H7 (cell line): ENCODE measurements at places on chromosomes 5 and 9. TPM values are rescaled to one million over a fixed set of nuclear protein-coding genes. Genes with fewer than 3 reads are reported as not detected.
A peak's percentile ranks its signal among the peaks of the same experiment; 100 is the strongest.

- DNase-seq = no peak
These were observed 125.3 kb upstream of the DAPK1 start for GRCh38 chr9:87372356-87372851.

DNA sequence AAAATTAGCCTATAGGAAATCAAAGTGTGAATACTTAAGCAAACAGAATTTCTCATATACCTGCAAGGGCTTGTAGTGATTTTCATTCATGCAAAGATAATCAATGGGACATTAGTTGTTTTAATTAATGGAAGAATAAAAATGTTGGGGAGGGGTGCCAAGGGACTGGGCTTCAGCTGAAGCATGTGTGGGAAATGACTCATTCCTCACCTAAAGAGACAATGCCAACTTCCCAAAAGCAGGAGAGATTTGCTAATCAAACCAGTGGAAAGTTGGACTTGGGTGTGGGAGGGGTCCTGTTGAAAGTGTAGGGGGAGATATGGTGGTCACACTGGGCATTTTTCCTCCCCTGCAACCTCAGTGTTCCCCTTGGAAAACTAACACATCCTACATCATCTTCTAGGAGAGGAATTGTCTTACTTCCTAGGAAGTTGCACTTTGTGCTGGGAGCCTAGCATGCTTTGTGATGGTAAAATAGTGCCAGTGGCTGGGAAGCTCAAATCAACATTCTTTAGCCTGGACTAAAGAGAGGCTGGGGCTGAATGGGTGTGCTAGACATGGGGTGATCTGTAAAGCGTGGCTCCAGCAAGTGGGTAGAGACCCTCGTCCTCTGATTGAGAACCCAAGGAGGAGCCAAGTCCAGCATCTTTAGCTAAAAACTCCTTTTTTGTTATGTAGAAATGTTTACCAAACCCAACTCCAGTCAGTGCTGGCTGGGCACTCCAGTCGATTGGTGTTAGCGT is 6.4 kb upstream of the LHX2 start:
- peak; percentile 70 for DNase-seq

Gene FXN
- 9.3 and 10.0 TPM in 2 replicates for total RNA-seq

DNA sequence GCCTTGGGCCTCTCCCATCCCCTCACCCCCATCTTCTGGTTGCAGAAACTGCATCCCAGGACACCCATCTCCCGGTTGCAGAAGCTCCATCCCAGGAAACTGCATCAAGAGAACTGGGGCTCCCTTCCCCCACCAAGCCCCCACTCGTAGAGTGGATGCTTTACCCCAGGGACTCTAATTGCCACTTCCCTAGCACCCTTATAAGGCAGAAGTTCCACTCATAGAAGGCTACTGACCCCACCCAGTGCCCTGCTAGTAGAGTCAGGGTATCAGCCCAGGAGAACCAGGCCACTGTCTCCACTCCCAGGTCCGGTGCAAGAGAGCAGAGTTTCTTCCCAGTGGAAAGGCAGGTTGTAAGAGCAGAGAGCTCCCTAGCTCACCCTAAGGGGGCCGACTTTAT is 12.2 kb upstream of the SYK start:
- no peak for DNase-seq

Gene GDNF
- 1.00 and 1.6 TPM in 2 replicates for total RNA-seq

DNA sequence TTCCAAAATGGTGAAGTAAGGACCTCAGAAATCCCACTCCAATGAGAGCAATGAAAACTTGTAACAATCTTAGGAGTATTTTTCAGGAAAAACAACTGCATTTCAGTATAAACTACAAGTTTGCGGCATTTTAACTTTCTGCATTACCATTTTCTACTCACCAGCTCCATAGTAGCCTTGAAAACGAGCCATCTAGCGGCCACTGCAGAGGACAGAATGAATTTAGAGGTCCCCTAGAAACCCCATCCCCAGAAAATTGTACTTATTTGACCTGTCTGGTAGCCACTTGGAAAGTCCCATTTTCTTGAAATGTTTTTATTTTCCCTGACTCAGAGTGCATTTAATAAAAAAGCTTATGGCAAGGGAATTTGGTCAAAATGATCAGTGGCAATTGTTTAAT is 205.4 kb upstream of the ITGA1 start:
- peak; percentile 0 for DNase-seq

DNA sequence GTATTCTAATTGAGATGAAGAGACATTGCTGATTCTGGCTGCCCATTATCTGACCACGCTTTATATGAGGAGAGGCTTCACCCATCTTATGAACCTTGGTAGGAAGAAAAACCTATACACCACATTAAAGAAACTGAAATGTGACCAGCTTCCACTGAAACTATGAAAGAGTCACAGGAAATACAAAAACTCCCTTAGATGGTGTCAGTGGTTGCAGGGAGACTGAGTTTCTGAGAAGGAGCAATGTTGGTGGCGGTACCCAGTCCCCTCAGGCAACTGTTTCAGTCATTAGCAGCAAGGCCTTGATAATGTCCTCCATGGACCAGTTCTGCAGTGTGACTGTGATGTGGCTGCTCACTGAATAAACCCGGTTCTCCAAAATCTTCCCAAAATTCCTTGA is 110.5 kb upstream of the FTMT start:
- DNase-seq = no peak

DNA sequence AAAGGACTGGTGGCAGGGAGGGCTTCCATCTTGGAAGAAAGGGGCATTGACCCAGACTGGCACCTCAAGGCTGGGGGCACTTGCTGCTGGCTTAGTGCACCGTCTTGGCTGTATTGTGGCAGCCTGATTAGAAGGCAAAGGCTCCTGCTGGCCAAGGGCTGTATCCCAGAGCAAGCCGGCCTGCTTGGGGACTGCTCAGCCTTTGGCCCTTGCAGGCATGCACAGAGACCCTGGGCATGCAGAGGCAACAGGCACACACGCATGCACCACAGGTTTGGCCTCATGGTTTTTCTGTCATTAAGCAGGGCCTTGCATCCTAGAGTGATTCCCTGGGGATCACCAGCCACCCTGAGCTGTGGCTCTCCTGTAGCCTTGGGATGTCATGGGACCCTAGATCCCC is 29.0 kb downstream of the PITX1 start:
- peak; percentile 13 for DNase-seq

DNA sequence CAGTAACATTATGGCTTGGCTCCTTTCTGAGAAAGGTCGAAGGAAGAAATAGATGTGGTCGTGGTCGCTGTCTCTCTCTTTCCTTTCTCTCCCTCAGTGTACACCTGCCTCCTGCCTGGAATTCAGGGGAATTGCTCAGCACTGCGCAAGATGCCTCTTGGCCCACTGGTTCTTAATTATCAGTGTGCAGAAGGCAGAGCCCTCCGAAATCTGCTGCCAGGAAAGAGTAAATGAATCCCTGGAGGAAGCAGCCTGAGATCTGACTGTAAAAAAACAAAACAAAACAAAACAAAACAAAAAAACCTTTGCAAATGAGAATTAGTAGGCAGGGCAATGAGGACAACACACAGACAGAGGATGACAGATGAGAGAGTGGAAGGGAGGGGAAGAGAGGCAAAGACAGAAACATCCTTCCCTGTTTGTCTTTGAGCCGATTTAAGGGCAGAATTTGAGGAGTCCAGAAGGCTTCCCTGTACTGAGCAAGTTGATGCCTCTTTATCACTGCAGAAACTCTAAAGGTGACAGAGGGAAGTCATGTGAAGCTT is 113.8 kb upstream of the PUM3 start:
- DNase-seq = no peak

Gene CARTPT
- total RNA-seq = not detected in 2 replicates

- DNase-seq = no peak
These were observed 34.1 kb upstream of the PLIN2 start for GRCh38 chr9:19161257-19162025.

DNA sequence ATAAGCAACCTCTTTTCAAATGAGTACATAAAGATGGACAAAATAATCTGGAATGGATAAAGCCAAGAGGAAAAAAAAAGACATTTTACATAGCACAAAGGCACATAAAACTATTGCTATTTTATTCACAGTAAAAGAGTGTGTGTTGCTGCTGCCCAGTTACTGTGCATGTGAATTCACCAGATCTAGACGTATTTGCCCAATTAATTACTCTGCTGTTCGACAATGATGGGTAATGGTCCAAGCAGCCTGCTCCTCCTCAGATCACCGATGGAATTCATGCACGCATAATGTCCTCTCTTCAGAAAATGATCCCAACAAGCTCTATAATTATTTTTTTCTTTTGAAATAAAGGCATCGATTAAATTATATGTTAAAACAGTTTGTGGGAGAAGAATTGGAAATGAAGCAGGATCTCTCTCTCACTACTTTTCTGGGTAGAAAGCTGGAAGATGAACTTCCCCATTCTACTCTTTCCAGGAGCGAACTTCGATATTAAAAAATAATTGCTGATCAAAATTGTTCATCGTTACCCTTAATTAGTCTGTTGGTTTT is 357.4 kb upstream of the CCNH start:
- DNase-seq = no peak

Gene CDC20B
- total RNA-seq = not detected in 2 replicates

Gene S100Z
- 1.1 and 1.6 TPM in 2 replicates for total RNA-seq

GRCh38 chr9:36862206-36863145 is 171.6 kb downstream of the PAX5 start:
- DNase-seq = peak; percentile 88

GRCh38 chr9:125391704-125392103 is 130.1 kb downstream of the GAPVD1 start:
- DNase-seq = peak; percentile 33
